Stimulated activated CD8-positive, alpha-beta memory T cell treated with anti-CD3 and anti-CD28 coated beads, Interleukin-7, amount 100 ng/mL, for 48 hours (primary cell): ENCODE measurements at places on chromosomes 2 and 18.

- DNase-seq: no peak
Measured at GRCh38 chr2:161063946-161064306, 96.3 kb upstream of the TANK start.

DNA sequence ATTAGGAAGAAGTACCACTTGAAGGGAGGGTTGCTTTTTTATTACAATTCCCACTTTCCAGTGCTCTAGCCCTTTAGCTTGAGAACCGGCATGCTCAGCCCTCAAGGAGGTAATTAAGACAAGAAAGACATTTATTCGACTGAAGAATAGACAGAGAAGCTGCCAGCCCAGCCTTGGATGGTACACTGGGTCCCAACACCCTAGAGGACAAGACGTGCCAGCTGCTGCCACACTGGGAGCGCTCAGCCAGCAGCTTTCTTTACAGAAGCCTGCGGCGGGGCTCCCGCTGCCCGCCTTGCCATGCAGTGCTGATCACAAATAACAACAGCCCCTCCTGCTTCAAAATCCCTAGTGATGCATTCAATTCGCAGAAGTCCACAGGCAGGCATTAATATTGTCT lies 746.3 kb upstream of the RAB6C start:
- no peak for DNase-seq

- no peak for DNase-seq
Measured at GRCh38 chr2:98727369-98728087, 3.4 kb downstream of the MGAT4A start.

GRCh38 chr18:40407909-40408308 lies 1547.1 kb upstream of the PIK3C3 start:
- DNase-seq: no peak

DNA sequence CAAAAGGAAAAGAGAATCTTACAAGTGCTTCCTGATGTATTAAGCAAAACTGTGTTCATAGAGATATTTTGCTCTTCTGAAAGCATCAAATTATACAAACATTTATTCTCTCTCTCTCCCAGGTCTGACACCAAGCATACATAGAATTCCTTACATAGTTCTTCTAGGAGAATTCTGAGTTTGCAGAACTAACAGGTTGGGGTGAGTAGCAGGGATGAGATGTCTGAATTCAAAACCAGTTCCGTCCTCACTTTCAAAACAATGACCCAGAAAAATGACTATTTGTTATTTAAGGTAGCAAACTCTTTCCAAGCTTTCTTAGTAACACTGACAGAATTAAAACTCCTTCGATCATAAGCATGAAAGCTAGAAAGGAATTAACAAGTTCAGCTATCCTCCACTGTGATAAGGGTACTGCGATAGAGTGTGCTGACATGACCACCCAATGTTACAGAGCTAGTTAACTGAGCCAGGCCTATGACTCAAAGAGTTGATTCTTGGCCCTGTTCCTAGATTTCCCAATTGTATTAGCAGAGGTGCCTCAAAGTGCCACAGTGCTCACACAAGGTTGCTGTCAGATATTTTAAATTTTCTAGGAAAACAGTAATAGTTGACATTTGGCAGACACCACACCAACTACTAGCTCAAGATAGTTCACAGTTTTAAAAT lies 85.8 kb upstream of the SETBP1 start:
- DNase-seq: no peak

DNA sequence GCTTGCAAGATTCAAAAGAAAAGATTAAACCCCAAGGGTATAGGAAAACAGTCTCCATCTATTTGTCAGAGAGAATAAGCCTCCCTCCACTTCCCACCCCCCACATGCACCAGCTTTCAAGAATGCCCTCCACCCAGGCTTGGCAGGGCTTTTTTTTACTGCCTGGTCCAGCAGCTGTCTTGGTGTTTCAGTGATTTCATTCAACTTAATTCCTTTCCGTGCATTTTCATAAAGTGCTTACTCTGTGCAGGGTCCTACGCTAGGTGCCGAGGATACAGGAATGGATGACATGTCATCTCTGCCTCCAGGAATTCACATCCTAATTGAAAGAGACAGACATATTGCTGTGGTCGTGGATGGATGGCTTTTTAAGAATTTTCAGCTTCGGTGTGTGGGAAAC lies 117.9 kb downstream of the LRATD1 start:
- DNase-seq: no peak

- DNase-seq: peak; percentile 20
Measured at GRCh38 chr18:62452280-62452831, 70.5 kb upstream of the ZCCHC2 start.

- DNase-seq: no peak
Measured at GRCh38 chr2:96329456-96329855, 4.3 kb downstream of the ITPRIPL1 start.

DNA sequence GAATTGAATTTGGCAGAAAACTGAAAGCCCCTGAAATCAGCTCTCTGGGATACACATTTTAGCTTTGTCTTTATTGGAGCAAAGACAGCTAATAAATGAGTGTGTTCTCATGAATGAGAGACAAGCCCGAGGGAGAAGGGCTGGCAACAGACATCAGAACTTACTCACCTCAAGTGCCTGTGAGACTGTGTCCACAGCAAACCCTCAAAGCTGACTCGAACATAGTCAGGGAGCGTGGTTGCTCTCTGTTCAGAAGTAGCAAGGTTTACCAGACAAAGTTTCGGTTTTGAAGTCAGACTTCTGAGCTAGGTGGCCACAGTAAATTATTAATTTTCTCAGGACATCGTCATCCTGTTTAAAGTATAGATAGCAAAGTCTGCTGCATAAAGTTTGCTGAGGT lies 207.9 kb downstream of the CMPK2 start:
- DNase-seq: no peak

DNA sequence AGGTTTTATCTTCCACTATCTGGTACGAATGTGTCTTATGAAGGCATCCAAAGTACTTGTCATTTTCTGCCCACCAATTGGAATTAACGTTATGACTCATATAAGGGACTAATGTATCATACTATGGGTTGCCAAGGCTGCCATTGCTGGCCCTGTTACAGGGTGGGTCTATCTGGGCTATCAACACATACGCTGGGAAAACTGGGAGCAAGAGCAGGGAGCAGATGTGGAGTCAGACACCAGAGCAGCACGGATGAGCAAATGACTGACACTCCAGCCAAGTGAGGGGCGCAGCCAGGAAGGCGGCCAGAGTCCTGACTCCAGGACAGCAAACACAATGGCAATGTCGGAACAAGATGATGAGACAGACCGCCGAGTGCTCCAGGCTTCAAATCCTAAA lies 145.9 kb downstream of the COPS8 start:
- DNase-seq: no peak

- no peak for DNase-seq
Measured at GRCh38 chr2:172588931-172589330, 33.0 kb downstream of the PDK1 start.

GRCh38 chr2:112149866-112150435 lies 11.8 kb downstream of the FBLN7 start:
- DNase-seq: no peak

DNA sequence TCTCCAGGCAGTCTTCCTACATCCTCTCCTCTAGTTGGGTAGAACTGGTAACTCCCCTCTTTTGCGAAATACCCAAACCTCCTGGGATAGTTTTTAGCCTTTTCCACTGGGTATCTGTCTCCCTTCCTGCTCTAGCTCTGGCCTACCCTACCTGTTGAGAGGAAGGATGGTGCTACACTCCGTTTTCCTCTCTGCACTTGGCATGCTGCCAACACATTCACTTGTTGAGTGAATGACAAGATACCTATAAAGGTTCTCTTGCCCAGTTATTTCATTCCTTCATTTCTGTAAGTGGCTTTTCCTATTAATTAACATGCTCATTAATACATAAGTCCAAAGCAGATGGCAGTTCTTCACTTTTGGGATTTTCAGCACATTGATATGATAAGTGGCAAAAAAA lies 293.8 kb downstream of the CNTNAP5 start:
- no peak for DNase-seq

- DNase-seq: no peak
Measured at GRCh38 chr2:145657265-145657664, 1137.3 kb upstream of the ZEB2 start.

GRCh38 chr2:175414882-175415487 lies 233.5 kb upstream of the ATP5MC3 start:
- no peak for DNase-seq

GRCh38 chr2:145909766-145910165 lies 1389.8 kb upstream of the ZEB2 start:
- DNase-seq: no peak

DNA sequence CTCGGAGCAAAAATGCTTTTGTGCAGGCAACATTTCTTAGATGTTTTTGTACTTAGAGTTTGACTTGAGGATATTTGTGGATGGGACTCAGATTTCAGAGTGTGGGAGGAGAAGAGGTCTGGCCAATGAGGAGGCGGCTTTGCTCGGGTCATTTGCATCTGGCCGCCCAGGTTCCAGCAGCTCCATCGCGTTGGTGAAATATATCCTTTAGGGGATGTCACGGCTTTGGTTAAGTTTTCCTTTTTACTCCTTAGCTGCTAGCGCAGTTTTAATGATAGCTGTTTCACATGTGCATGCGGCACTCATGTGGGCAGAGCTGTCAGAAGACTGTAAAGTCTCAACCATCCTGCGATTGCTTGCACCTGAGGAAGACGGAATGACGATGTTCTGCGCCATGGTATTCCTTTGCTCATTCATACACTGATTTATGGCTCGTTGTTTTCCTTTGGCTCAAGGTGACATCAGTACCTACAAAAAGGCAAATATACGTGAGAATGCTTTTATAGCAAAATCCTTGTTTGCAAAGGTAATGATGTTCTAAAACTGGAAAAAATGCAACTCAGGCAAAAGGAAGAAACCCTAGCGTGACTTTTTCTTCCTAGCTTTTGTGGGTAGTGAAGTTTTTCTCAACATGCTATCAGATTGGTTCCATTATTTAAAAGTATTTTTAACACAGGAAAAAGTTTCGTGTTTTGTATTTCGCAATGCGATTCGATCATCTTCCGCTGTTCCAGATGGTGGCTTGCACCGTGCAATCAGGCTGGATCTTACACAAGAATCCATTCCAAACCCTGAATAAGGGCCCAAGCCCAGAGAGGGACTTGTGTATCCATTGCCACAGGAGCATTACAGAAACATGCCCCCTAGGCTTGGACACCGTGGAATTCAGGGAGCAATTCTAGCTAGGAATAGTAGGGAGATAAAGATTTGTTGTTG lies 70.5 kb upstream of the ZNF516 start:
- DNase-seq: no peak

DNA sequence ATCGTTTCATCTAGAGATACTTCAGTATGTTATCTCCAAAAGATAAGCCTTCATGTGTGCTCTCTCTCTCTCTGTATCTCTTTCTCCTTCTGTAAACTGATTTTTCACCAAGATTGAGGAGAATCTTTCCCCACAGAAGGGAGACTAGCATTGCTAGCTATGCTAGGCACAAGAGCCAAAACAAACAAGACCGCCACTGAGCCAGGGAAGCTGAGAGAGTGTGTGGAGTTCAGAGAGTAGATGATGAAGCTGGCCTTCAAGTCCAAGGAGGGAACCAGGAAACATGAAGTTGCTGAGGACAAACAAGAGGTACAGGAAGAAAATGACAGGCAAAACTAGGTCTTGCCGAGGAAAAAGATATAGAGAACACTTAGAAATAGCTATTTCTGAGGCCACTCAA lies 23.4 kb downstream of the DAPL1 start:
- no peak for DNase-seq
